Mucosa of gallbladder (tissue), 1 donor: ENCODE measurements at places on chromosomes 1 and 21.

DNA sequence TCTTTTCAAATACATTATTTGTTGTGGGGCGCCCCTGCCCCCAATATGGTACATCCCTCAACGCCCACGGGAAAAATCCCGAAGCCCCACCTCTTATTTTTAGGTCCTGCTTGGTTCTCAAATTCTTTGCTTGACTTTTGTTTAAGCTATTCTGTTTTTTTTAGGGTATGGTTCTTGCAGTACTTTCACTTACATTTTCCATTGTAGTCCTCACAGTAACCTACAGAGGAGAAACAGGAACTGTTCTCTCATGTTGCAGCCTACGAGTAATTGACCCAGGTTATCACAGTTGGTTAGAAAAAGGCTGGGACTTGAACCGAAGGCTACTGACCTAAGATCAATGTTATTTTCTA, 697 bp upstream of the C21orf91 start:
- DNase-seq = no peak

DNA sequence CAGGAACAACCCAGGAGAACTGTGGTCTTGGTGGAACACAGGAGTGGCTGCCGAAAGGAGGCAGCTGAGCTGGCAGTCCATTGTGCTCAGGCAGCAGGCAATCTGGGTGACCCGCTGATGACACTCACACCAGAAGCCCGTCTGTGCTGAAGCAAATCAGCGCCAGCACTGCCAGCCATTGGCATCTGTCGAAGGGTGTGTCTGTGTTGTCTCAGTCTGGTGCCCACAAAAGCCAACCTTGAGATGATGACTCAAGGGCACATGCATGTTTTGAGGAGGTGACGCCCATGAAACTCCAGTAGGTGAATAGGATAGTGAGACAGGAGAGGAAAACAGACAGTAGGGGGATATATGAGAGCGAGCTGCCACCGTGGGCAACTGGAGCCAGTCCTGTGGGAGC, 167.3 kb downstream of the KAZN start:
- peak; percentile 80 for DNase-seq

DNA sequence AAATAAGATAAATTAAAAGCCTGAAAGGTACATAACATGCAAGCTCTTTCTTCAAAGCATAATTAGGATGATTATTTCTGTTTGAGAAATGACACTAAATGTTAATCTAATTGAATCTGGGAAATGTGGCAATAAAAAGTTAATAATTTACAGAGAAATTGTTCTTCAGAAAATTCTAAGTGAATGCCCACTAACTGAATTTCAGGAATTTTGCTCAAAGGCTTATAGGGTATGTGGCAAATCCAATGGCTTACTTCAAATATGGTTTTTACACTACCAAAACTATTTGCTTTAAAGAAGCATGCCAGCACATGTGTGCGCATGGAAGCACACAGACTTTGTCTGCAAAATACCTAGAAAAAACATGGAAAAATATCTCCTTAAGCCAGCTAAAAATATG, 186.6 kb upstream of the FOXD3 start:
- no peak for DNase-seq

- DNase-seq = no peak
Measured at GRCh38 chr1:37338658-37339057, 135.7 kb upstream of the ZC3H12A start.

DNA sequence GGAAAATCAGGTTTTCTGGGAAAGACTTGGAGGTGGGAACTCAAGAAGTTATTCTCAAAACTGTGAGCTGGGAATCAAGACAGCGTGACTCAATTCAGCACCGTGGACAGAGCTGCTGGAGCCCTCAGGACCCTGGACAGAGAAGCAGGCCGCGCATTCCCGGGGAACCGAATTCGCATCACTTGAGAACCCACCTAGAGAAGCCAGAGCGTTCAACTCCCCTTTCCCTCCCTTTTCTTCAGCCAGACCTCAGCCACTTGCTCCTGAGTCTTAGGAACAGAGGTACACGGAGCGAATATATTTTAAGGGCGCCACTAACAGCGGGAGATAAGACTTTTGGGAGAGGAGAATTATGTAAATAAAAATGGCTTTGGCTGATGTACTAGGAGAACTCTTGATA, 2.0 kb upstream of the LIN28A start:
- peak; percentile 84 for DNase-seq
